RKO (cell line): ENCODE measurements at places on chromosomes 5 and 9.

DNA sequence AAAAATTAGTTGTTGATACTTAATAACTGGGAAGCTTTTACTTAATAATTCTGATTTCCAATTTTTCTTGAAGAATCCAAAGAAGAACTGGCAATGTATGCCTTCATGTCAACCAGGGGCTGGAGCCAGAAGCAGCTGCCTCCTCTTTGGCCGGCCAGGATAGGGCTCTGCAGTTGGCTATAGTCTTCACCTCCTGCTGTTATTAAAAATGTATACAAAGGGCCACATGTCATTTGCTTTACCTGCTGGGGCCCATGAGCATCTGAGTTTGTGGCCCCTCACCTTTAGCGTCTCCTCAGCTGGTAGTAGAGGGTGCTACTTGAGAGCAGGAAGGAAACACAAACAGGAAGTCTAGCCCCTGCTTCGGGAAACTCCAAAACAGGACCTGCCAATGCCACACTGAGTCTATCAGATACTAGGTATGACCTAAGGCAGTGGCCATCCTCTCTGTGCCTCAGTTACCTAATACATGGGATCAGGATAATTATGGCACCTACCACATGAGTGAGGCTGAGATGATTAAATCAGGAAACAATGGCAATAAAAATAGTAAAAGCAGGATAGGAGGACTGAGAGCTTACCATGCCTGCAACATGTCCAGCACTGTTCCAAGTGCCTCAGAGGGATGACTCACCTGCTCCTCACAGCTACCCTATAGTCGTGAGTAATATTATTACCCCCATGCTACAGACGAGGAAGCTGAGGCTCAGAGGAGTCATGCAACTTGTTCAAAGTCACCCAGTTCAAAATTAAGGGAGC is 21.3 kb downstream of the CCDC69 start:
- DNase-seq = peak; percentile 85

- DNase-seq = no peak
Observed at GRCh38 chr9:121645003-121645402, 6.4 kb upstream of the DAB2IP start.

- no peak for DNase-seq
Observed at GRCh38 chr5:71738662-71739361, 19.7 kb downstream of the CARTPT start.

GRCh38 chr9:6855860-6856259 is 98.1 kb downstream of the KDM4C start:
- no peak for DNase-seq

- no peak for DNase-seq
Observed at GRCh38 chr5:103254921-103255320, 3.6 kb upstream of the MACIR start.

DNA sequence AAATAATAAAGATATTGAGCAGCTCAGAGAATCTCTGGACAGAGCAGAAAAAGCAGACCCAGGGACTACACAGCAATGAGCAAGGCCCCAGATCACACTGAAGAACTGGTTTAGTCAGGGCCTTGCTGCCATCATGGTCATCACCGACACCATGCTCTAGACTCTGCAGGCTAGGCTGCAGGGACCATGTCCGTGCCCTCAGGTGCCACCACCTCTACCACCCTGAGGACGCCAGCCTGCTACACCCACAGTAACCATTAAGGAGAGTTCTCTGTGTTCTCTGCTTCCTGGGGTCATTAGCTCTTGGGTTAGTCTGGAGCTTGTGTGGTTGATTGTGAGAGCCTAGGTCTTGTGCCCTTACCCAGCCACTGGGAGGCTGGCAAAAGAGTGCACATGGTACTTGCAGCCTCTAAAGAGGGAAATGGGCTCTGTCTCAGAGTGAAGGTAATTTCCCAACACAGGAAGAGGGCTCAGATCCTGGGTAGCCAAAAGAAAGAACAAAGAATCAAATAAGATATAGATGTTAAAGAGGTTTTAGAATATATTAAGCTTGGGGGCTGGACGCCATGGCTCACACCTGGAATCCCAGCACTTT is 31.9 kb upstream of the JADE2 start:
- no peak for DNase-seq

DNA sequence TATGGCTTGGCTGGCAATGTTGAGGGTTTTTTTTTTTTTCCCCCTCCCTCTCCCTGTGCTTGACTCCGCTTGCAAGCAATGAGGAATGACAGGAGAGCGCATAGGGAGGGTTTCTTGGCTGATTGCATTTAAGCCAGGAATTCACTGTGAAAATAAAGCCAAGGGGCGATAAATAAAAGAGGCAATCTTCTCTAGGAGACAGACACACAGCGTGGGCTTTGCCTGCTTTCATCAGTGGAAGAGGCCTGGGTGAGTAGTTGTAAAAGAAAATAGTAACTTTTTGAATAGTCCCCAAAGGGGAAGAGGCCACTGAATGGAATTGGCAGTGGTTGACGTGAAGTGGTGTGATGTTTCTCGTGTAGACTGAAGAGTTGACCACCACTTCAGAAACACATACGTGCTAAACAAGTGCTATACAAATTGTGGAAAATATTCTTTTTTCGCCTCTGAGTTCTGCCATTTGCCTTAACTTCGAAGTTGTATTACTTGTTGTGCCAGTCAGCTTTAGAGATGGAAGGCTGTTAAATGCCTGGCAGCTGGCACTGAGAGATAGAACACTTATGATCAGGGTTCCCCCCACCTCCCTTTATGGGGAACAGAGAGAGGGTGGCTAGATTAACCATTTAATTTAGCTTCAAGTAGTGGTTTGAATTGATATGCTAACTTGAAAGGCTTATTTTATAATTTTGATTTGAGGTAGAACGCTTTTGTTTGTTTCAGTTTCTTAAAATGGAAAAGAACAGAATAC is 3.0 kb downstream of the ZSWIM6 start:
- DNase-seq = no peak

GRCh38 chr9:20984506-20984905 is 46.9 kb downstream of the HACD4 start:
- DNase-seq = no peak

- DNase-seq = no peak
Observed at GRCh38 chr9:88936668-88937067, 54.6 kb upstream of the S1PR3 start.

GRCh38 chr5:10018201-10019069 is 231.3 kb downstream of the ATPSCKMT start:
- DNase-seq = peak; percentile 80

DNA sequence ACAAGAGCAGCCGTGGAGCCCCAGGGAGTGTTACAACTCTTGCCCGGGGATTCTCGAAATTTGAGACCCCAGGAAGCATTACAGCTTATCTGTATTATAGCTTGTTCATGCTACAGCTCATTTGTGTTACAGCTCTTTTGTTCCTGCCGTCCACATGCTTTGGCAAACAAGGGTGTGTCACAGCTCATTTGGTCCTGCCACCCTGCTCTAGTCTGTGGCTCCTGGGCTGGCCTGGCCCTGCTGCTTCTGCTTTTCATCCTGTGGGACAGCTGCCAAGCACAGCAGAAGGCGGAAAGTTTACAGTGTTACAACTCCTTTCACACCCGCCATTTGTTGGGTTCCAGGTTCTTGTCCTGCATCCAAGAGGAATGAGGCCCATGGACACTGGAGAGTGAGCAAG is 685.0 kb downstream of the SLCO4C1 start:
- DNase-seq = no peak

DNA sequence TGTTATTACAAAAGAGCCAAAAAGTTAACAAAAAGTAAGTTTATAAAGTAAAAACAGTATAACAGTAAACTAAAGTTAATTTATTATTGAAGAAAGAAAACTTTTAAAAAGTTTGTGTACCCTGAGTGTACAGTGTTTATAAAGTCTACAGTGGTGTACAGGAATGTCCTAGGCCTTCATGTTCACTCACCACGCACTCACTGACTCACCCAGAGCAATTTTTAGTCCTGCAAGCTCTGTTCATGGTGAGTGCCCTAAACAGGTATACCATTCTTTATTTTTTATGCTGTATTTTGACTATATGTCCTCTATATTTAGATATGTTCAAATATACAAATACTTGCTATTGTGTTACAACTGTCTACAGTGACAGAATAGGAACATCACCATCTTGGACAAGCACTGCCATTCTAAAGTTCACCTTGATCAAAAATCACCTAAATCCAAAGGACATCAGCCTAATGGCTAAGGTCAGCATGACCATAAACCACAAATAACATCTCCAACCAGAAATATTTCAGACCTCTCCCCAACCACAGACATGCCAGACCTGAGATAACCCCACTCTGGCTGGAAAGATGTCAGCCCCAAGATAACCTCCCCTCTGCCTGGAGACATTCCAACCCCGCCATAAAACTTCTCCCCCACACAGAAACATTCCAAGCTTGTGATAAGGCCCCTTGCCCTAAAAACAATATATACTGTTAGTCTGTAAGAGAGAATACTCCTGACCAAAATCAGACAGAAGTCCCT is 56.1 kb downstream of the AGXT2 start:
- DNase-seq = no peak

DNA sequence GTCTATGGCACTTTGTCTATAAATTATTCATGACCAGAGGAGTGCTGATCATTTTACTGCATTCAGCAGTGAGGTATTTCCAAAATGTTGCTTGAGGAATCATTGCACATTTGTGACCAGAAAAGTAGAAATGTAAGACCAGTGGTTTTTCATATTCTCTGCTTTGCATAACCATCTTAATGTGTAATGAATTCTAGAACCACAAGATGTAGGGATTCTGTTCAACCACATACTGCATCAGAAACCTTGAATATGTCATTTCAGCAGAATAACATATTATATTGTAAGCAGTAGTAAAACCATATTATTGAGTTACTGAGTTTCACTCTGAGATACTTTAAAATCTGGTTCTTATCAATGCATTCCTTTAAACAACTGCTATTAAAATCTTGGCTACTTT is 1243.4 kb downstream of the MAT2B start:
- no peak for DNase-seq

DNA sequence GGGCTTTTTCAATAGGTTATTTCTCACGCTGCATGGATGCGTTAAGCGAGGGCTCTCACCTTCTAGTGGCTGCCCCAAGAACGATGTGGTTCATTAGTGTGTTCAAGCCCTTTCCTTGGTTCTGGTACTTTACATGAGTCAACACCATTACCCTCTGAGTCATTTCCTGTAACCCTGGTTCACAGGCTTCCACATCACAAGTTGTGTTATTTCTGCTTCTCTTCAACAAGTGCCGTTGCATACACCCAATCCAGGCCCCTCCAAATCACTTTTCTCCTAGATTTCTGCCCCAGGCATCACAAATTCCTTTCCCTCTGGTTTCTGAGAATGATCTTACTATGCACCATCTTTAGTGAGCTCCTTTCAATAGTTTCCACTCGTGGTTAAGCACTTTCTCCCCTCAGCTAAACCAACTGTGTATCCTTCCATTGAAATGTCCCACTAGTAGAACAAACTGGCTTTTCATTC is 69.5 kb upstream of the RAD23B start:
- DNase-seq = peak; percentile 78

- DNase-seq = no peak
Observed at GRCh38 chr9:93517331-93517730, 59.1 kb upstream of the PHF2 start.

GRCh38 chr9:35658968-35659220 is 802 bp downstream of the CCDC107 start:
- DNase-seq = peak; percentile 85

DNA sequence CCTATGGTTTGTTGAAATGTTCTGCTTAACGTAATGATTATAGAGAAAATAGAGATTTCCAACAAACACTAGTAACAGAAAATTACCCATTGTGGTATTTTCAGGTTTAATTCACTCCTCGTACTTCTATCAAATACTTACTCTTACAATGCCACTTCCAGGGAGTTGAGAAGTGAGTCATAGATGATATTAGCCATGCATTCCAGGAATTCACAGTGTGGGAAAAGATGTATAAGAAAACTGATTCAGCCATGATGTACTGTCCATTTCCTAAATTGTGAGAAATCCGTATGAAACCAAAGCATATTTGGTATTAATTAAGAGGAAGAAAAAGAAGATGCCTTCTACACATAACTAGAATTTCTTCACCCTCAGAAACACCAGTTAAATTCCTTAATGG is 1854.6 kb upstream of the WWC1 start:
- peak; percentile 40 for DNase-seq

- no peak for DNase-seq
Observed at GRCh38 chr9:85639675-85640186, 102.0 kb downstream of the AGTPBP1 start.
